ENCODE measurements at places on chromosomes 1 and 21. TPM values are rescaled to one million over a fixed set of nuclear protein-coding genes. Genes with fewer than 3 reads are reported as not detected.

The ATXN7L2 gene
- total RNA-seq = 4.0 TPM

The RPAP2 gene
- total RNA-seq = 14.4 TPM

The KCNA3 gene
- not detected for total RNA-seq

The IFNLR1 gene
- under 0.01 TPM for total RNA-seq

The BMP8B gene
- not detected for total RNA-seq

The CGN gene
- not detected for total RNA-seq

The TMEM82 gene
- total RNA-seq = not detected

The IPP gene
- total RNA-seq = 9.5 TPM

The CELA3B gene
- not detected for total RNA-seq

The GCSAML gene
- not detected for total RNA-seq

The DMBX1 gene
- not detected for total RNA-seq

The WLS gene
- total RNA-seq = 65.2 TPM

The SELP gene
- total RNA-seq = not detected
